ENCODE measurements at places on chromosomes 1 and 21.

DNA sequence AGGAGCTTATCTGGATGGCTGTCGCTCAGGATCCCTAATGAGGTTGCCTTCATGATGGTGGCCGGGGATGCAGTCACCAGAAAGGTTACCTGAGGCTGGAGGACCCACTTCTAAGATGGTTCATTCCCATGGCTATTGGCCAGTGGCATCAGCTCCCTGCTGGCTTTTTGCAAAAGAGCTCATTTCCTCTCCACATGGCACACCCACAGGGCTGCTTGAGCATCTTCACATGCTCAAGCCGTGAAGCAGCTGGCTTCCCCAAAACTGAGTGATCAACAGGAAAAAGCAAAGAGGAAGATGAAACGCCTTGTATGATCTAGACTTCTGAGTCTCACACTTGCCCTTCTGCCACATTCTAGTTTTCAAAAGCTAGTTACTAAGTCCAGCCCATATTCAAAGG lies 124.6 kb upstream of the CXADR start:
- no peak for DNase-seq

DNA sequence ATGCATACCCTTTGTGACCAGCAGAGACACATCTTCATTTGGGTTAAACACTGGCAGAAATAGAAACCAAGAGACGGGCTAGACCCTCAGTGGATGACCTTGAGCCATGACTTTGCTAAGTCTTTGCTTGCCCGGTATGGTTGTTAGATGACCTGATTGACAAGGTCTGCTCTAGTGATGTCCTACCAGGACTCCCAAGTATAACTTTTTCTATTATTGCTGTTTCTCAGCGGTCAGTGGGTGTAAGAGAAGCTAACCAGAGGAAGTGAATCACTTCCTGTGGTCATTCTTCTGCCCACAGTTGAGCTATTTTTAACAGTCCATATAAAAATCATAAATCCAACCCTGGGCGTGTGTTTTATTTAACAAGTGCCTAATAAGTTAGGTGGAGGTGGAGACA lies 126.2 kb upstream of the ETS2 start:
- peak; percentile 27 for DNase-seq

DNA sequence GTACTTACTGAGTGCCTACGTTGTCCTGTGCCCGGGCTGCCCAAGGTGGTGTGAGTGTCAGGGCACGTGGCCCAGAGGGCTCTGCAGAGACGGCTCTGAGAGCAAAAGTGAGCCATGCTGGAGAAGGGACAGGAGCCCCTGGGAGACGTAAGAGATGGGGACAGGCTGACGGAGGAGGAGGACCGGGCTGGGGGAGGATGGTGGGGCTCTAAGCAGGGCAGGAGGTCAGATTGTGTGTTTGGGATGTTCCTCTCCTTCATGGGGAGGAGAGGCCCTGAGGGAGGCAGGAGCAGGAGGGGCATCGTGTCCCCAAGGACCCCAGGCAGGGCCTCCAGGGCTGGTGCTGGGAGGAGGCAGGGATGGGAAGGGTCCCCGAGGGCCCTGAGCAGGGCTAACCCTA lies 158.9 kb downstream of the PCBP3 start:
- DNase-seq: no peak

- DNase-seq: no peak
Measured at GRCh38 chr1:244050835-244051444, at the start of gene ZBTB18. Gene ZBTB18, plus strand, starts transcription at chr1:244051283. Its CDS starts 149 bp downstream, at chr1:244051432.

DNA sequence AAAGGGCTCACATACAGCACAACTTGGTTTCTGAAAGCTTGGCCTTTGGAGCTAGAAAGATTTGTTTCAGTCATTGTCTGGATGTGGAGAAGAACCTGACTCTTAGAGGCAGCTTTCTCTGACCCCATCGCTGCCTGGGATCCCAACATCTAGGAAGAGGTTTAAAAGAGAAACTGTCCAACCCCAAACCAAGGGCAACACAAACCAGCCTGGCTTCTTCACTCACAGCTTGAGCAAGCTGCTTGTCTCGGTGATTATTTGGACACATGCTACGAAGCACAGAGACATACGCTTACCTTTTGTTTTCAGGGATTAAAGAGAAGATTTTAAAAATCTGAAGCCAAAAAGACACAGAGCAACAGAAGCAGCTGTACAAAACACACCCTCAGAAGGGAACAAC lies 109.8 kb downstream of the ETS2 start:
- no peak for DNase-seq
